ENCODE measurements at places on chromosomes 5 and 9.

- DNase-seq: peak; percentile 66
These were observed 89.9 kb upstream of the GNAQ start for GRCh38 chr9:78121488-78121887.

GRCh38 chr9:110579034-110579861 is at the start of gene SVEP1:
SVEP1 (minus strand) TSS chr9:110579741; CDS start chr9:110579543, 198 bp downstream.
- no peak for DNase-seq

DNA sequence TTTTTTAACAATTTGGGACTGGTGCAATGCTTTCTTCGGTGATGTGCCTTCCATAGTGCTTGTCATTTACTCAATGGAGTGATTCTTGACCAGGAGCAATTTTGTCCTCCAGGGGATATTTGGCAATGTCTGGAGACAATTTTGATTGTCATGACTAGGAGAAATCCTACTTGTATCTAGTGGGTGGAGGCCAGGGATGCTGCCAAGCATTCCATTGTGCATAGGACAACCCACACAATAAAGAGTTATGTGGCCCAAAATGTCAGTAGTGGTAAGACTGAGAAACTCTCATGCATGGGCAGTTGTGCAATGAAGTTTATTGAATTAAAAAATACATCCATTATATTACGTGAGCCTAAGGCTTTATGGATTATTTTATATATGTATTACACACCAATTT is 70.5 kb downstream of the FOCAD start:
- no peak for DNase-seq

DNA sequence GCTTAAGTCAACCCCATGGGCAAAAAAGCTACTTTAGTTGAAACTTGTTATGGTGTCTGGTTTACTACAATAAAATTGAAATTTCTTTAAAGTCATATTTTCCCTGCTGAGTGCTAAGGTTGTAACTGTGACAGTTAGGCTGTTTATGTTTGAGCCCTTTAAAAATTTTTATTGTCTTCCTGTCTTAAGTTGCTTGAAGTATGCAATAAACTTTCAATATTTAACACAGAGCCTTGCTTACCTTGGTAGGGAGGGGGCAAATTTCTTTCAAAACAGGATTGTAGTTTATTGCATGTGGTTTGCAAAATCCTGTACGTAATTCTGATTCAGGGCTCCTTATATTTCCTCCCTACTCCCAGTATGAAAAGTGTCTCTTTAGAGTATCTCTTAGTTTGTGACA is 465.5 kb upstream of the ACTBL2 start:
- no peak for DNase-seq

- DNase-seq: no peak
These were observed 4.2 kb upstream of the ANXA2R start for GRCh38 chr5:43044181-43044914.

DNA sequence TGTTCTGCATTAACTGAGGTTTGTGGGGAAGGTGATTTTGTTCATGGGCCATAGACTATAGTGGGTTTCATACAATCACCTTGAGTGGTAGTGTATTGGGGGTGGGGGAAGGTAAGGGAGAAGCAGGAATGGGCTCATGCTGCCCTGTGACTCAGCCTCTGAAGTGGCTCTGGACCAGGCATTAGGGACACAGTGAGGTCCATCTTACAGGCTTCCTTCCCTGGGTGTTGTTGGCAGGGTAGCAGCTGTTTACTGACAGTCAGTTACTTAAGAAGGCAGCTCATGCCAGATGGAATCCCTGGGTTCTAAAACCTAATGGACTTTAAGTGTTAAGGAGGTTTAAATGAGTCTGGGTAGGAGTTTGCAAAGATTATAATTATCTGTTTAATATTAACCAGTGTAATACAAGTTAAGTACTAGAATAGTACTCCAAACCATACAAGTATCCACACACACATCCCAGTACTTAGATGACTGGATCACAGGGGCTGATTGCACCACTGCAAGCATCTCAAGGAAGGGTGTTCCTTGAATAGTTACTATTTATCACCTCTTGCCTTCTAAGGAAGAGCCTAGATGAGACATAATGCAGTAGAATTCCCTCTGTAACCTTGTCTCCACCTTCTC is 59.3 kb downstream of the CAST start:
- DNase-seq: no peak

GRCh38 chr5:39218482-39219402 is 621 bp downstream of the FYB1 start:
- DNase-seq: no peak

DNA sequence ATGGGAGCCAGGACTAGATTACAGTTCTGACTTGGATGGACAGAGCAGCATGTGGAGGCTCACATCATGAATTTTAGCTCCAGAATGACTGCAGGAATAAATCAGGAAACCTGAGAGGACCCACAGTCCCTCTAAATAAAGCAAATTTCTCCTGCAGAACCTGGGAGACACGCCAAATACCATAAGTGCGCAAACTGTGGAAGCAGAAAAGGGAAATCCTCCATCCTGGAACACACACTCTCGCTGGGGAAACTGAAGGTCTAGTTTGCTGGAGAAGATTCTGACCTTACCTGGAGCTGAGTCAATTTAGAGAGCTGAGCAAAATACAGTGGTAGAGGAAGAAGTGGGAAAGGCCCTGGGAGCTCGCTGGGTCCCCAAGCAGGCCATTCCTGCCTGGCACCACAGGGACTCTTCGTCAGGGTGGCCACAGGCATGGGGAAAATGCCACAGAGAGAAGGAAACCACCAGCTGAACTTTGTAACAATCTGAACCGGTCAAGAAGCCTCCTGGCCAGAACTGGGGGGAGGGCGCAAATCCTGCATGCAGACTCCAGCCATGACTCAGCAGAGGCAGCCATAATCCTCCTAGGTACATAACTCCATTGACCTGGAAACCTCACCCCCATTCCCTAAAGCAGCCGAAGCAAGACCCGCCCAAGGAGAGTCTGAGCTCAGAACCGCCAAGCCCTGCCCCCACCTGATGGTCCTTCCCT is 390.9 kb downstream of the LRRC70 start:
- no peak for DNase-seq

DNA sequence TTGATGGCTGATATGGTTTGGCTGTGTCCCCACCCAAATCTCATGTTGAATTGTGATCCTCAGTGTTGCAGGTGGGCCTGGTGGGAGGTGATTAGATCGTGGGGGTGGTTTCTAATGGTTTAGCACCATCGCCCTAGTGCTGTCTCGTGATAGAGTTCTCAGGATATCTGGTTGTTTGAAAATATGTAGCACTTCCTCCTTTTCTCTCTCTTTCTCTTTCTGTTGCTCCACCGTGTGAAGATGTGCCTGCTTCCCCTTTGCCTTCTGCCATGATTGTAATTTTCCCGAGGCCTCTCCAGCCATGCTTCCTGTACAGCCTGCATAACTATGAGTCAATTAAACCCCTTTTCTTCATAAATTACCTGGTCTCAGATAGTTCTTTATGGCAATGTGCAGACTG is 111.6 kb downstream of the SREK1 start:
- DNase-seq: no peak

DNA sequence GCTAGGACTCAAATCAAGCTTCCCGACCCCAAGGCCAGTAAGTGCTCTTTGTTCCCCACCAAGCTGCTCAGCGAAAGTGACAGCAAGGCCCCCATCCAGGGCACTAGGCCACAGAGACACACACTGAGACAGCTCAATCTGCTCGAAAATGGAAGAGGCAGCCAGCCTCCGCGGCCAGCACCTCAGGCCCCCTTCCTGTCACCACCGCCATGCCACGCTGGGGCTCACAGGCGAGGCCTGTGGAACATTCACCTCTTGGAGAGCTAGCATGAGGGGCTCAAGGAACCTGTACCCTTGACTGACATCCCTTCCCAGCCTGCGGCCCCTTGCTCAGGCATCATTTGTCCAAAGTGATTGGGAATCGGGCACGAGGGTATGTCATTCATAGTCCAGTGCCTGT is 71.4 kb downstream of the PAX5 start:
- DNase-seq: no peak

- no peak for DNase-seq
These were observed 278.2 kb downstream of the GLIS3 start for GRCh38 chr9:4021621-4022213.

DNA sequence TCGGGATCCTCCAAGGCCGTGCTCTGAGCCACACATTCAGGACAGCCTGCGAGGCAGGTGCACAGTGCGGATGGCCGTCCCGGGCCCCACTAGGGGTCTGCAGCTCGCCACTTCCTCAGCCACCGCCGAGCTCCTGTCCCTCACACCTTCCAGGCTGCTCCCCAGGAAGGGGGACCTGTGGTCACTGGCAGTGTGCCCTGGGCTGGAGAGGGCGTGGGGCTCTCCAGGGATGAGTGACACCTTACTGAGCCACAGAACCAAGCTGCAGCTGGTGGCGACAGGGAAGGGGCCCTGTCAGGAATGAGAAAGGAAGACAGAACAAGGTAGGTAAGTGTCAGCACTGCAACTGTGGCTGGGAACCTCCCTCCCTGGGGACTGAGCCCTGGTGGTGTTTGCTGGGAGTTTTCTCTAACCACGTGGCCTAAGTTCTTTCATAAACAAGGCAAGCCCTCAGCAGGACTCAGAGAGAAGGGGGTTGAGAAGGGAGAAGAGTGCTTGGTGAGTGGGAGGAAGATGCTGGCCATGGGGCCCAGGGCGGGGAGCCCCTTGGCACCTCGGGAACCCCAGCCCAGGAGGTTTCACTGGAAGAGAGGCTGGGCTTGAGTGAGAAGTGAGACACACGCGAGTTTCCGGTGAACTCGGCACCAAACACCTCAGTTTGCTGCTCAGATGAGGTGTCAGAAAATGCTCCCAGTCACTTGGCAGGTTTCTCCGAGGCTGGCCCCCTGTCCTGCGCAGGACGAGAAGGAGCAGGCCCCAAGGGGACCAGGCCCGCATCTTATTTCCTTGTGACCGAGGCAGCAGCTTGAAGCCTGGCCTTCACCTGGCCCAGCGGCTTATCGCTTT is 5.2 kb downstream of the IL13 start:
- peak; percentile 56 for DNase-seq

GRCh38 chr9:94687451-94687850 is 39.0 kb upstream of the AOPEP start:
- DNase-seq: no peak

DNA sequence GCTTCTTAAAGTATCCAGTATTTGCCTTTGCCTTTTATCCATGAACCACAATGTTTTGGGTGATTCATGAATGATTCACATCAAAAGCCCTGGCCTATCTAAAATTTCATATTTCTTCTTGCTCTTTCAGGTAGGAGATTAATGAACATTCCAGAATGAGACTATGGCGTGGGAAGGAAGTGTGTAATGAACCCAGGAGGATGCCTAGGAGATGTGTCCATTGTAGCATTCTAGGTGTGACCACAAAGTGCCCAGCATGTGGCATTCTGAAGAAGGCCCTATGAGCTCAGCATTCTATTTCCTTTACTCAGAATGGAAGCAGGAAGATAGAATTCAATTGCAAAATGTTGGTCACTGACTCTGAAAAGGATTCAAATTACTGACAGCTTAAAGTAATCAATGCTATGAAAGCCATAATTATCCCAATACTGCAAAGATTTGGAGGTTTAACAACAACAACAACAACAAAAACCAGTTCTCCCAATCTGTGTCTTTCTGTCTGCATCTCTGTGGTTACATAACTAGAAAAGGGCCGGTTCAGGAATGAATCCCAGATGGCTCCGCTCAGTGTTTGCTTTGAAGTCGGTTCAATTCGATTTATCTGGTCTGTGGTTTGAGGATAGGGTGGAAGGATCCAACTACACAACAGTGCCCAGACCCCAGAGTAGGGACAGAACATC is 126.7 kb downstream of the FOXD1 start:
- DNase-seq: no peak

GRCh38 chr5:101160002-101160401 is 256.9 kb upstream of the ST8SIA4 start:
- no peak for DNase-seq

GRCh38 chr5:96893342-96893741 is 17.0 kb downstream of the ERAP2 start:
- DNase-seq: no peak

GRCh38 chr5:39648085-39648847 is 223.5 kb upstream of the DAB2 start:
- DNase-seq: no peak

DNA sequence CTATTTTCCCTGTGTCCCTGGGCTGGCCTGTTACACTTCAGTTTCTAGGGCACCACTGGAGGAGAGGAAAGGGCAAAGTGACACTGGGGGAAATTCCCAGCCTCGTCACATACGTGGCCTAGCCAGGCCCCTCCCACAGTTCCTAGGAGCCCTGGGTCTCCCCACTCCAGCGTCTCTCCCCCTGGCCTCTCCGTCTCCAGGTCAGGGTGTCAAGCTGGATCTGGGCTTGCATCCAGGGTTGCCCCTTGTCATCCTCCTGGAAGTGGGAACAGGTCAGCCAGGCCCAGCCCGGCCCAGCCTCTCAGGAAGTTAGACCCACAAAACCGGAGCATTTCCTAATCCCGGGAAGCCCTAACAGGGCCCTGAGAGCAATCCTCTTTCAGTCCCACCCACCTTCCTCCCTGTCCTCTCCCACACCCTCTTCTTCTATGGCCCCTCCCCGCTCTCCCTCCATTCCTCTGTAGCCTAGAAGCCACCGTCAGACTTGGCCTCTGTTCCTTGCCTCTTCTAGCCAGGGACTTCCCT is 4.7 kb upstream of the TNIP1 start:
- peak; percentile 73 for DNase-seq

DNA sequence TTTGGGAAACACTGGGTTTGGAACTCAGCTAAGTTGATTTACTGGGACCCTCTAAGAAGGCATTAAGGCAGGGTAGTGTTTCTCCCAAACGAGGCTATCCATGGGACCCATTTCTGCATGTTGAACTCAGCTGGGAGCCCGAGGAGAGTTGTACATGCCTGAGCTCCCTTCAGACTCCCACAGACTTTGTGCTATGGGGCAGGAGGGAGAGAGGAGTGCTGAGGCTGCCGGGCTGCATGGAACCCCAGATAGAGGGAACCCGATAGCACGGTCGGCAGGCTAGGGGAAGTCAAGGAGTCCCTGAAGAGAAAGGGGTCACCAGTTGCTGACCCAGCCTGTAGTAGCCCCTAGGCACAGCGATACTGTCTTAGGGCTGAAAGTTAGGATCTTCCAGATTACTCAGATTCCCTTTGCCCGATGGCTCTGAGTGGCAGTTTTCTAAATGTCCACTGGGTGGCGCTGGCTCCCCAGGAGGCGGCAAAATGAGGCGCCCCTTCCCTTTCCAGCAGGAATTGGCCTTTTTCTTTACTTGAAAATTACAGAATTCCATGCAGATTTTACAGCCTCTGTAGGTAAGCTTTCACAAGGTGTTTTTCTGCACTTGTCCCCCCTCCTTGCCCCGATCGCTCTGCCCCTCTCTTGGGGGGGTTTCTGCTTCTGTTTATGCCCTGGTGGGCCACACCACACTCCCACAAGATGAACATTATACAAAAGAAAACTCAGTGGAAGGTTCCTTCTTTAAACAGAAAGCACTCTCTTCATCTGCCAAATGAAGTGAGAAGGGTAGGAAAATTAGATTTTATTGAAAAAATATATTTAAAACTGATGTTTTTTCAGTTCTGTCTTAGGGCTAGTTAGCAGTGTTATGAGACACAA is 17.8 kb downstream of the NANS start:
- peak; percentile 75 for DNase-seq

DNA sequence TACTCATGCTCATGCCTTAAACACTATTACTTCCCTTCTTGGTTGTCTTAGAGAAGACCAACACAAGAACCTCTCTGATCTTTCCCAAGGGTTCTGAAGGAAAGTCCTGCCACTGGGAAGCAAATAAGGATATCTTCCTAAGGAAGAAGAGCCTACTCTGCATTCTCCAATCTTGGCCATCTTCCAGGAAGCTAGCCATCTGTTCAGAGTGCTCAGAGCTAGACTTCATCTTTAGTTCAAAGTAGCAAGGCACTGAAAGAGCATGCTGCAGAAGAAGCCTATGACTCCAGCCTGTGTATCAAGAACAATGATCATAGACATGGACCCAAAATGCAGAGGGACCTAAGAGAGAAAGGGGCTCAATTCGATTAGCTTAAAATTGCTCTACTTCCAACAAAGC is 114.7 kb downstream of the KIAA0825 start:
- DNase-seq: no peak

GRCh38 chr5:181119105-181119504 is 11.9 kb downstream of the OR2V1 start:
- DNase-seq: no peak

Data from CD4-positive, alpha-beta T cell treated with Interleukin-10 for 1 hour (primary cell).